Hematopoietic multipotent progenitor cell treated with erythropoietin and hydrocortisone succinate and interleukin-3 and kit ligand, for 15 days (in vitro differentiated cells): ENCODE measurements at places on chromosomes 3 and 15.

DNA sequence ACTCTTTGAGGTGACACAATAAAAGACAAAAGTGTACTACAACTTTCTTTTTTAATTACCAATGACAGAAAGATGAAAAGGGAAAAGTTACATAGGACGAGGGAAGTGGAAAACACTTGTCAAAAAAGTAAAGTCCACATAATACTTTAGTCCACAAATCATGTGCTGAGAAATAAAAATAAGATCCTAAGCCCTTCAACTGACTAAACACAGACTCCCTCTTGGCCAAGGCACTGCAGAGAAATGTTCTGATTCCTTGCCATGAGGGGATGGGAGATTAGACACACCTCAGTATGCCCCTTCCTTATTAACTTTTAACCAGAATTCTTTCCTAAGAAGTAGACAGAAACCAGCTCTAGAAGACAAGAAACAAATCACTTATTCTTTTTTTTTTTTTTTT is 59.5 kb upstream of the TGFBR2 start:
- no peak for DNase-seq

DNA sequence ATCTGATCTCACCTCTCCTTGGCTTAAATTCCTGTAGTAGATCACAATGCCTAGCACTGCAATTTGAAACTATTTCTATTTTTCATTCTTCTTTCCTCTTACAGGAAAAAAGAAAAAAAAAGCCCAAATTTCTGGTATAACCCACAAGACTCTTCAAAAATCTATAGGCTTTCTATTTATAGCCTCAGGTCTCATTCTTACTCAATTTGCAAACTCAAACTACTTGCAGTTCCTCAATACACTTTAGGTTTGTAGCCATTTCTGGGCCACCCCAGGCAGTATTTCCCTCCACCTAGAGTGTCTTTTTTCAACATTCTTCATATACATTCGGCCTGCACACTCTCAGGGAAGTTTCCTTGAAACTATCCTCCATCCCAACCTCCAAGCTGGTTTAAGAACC is 169.0 kb downstream of the TBC1D5 start:
- no peak for DNase-seq

DNA sequence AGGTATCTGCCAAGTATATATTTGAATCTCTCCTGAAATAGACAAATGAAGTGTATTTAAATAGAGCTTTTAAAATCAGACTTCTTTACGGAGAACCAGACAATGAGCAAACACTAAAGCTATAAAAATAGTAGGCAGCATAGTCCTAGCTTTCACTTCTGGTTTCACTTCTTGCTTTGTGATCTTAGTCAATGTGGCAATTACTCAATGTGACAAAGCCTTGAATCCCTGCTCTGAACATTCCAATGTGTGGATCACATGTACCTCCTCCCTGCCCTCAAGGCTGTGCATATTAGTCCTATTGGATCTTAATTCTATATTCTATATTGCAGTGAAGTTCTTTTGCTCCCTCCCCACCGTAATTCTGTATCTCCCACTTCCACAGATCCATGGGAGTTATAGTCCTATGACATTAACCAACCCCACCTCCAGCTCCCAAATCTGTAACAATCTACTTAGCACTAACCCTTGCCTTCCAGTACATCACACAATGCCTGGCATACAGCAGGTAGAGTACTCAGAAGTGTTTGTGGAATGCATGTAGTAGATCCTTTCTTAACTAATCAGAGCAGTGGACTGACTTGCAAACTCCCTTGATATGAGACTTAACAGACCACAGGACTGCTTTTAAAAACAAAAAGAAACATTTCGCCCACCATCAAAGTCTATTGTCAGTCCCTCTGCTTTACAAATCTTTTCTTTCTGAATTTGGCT is 24.3 kb upstream of the CP start:
- no peak for DNase-seq

DNA sequence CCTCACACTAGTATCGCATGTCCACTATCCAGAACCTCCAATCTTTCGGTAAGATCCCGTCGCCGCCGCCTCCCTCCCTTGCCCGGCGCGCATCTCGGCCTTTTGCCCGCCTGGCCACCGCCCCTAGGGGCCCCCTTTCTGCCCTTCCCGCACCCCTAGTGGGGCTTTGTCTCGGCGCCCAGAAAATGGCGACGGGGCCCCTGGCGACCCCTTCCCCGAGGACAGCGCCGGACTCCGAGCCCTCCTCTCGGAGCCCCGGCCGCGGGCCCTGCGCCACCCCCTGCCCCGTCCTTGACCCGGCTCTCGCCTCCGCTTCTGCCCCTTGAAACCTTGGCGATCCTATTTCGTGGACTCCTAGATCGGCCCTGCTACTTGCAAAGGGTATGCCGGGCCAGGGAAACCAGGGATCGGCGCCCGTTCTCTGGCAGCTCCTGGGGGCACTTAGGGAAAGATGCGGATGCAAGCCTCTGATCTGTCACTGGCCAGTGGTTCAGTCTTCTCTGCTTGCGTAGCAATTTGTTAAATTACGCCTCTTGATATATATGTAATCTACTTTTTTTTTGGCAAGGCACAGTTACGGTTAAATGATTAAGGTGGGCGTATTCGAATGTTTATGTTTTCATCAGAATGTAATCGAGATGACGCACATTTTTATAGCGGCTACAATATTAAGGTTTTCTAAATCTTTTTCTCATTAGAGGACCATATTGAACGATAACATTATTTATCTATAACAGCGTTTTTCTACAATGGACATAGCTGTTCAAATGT is 603 bp downstream of the EIF1B start:
- peak; percentile 68 for DNase-seq

DNA sequence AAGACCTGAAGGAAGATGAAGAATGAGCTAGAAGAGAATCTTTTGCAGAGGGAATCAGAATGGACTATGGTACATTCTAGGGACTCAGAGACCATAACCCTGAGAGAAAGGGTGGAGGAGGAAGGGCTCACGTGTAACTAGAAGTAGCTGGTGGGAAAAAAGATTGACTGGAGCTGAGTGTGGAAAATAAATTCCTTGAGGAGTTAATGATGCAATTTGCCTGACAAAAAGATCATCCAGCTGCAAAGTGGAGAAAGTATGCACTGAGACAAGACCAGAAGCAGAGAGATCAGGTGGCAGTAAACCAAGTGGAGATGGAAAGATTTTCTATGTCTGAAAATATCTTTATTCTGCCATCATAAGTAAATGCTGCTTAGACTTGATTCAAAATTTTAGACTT is 52.9 kb upstream of the TBL1XR1 start:
- no peak for DNase-seq

DNA sequence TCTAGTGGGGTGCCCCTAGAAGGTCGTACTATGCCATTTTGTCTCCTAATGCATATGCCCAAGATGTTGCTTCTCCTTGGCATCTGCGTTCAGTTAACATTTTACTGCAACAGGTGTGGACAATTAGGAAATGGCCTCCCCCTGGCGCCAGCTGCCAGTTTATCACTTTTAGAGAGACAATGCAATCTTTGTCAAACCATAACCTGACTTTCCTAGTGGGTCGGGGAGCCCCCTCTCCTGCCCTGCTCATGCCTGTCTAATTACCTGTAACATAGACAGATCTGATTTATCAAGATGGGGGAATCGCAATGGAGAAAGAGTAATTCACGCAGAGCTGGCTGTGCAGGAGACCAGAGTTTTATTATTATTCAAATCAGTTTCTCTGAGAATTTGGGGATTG is 353.7 kb upstream of the SGO1 start:
- no peak for DNase-seq

DNA sequence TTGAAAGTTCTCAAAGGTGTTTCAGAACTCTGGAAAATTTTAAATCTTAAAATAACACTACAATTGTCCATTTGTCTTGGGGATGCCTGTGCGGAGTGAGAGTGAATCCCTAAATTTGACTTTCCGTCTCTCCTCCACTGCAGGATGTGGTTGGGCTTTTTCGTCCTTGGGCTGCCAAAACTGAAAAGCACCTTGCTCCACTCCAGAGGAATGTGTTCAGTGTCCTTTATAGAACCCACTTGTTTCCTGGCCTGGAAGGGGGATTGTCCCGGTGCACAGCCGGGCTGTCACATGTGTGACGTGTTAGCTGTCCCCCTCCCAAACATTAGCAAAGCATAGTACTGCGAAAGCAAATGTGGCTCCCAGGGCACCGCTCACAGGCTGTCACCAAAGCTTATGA is 69.6 kb upstream of the ATP10A start:
- DNase-seq, result no peak

- DNase-seq, result no peak
These were observed 1108.5 kb upstream of the EPHA6 start for GRCh38 chr3:95705786-95706418.

- DNase-seq, result no peak
These were observed 66.4 kb downstream of the SEMA5B start for GRCh38 chr3:122961146-122961545.

- DNase-seq, result no peak
These were observed 240.1 kb upstream of the ZNF385D start for GRCh38 chr3:21991061-21991460.

GRCh38 chr3:169060037-169060436 is 603.5 kb downstream of the MECOM start:
- no peak for DNase-seq

- DNase-seq, result no peak
These were observed 14.3 kb downstream of the SUCLG2 start for GRCh38 chr3:67640023-67640660.

DNA sequence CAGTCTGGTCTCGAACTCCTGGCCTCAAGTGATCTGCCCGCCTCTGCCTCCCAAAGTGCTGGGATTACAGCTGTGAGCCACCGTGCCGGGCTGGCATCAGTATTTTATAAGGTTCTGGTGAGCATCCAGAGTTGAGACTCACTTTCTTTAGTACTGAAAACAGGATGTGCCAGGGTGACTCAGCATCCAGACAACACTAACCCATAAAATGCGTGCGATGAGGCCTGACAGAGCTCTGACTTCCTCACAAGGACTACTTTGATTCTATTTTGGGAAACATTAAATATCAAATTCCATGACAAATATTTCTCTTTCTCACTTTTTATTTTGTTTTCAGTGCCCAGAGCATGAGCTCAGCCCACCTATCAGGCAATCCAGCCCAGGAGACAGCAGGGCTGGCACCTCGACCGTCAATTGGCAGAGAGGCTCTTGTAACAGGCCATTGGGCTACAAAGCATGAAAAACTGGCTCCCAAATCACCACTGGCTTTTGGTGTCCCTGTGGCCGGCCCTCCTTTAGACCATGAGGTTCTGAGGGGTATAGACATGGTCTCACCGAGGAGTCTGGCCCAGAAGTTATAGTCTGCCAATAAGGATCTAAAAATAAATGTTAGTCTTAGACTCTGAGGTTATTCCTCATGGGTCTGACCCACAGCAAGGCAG is 75.0 kb downstream of the FEM1B start:
- DNase-seq, result no peak

DNA sequence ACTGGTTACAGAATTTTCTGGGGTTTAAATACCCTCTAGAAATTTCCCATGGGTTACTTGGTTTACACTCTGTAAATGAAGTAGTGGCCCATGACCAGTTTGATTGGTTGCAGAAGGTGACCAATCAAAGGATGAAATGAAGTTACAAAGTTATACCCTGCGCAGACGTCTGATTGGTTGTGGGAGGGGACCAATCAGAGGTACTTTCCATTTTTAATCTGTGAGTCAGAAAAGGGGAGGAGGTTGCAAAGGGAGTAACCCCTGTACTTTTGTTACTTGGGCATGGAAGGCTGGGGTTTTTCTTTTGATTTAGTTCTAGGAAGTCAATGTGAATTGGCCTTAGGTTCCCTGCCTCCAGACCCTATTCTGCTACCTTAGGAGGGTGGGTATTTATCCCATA is 18.7 kb upstream of the APH1B start:
- DNase-seq, result no peak

DNA sequence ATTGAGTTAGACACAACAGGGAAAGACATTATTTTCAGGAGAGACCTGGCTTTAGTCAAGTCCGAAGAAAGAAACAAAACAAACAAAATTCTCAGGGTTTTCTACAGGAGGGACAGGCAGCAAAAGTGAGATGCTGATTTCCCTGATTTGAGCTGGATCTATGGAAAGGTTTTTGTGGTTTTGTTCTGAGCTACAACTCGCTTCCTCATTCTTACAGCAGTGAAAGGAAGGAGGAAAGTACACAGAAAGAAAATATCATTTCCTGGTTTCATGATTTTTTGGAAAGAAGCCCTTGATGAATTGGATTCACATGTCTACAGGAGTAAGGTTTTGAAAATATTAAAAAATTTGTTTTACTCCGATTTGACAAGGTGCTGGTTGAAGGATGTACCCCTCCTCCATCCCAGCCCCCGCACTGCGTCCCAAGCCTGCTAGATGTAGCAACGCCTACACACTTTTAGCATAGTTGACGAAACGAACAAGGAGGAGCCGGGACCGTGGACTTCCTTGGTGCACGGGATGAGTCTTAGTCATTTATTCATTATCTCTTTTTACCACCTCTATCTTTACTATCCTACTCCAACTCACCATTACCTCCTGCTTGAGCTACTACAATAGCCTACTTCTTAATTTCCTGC is 10.8 kb downstream of the PRICKLE2 start:
- no peak for DNase-seq

DNA sequence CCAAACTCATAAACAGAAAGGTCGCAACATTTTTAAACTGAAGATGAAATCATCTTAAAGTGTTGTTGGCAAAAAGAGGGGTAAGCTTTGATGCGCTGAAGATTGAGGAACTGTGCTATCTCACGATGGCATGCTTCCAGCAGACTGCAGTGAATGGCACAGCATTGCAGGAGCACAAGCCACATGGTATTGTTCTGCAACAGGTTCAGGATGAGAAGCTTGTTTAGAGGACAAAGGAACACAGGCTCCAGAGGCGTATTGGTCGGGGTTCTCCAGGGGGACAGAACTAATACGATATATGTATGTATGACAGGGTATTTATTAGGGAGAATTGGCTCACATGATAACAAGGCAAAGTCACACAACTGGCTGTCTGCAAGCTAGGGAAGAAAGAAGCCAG is 13.8 kb upstream of the PLD1 start:
- no peak for DNase-seq

DNA sequence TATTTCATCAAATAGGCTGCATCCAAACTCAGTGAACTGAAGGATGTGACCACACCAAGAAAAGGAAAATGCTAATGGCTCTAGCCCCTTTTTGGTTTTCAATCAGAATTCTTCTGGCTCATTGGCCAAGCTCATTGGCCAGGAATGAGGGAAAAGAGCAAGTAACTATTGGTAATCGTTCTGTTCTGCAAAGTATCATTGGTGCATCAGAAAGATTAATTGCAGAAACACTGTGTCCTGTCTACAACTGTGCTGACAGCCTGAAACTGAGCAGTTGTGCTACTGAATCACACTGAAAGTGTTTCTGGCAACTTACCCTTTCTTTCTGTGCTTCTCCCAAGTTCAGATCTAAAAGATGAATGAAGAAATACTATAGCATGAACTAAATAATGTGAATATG is 116.4 kb upstream of the ROBO2 start:
- DNase-seq, result no peak

DNA sequence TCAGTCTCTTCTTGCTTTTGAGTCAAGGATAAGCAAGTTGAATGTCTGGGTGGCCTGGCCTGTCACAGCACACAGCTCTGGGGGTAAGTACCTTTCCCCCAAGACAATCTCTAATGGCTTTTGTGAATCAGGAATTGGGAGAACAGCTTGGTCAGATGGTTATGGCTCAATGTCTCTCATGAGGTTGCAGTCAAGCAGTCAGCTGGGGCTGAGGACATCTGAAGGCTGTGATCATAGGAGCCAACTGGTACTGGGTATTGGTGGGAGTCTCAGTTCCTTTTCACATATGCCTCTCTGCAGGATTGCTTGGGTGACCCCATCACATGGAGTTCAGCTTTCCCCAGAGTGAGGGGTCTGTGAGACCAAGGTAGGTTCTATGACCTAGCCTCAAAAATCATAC is 33.0 kb upstream of the TMEM158 start:
- DNase-seq, result no peak
